ENCODE measurements at places on chromosomes 6 and 20. TPM values are rescaled to one million over a fixed set of nuclear protein-coding genes. Genes with fewer than 3 reads are reported as not detected.

MROH8 gene
- 1.2 TPM for total RNA-seq

C6orf132 gene
- 1.2 TPM for total RNA-seq

NKAIN2 gene
- not detected for total RNA-seq

RTN4IP1 gene
- 5.9 TPM for total RNA-seq

ADGRG6 gene
- 49.9 TPM for total RNA-seq

DBNDD2 gene
- 3.9 TPM for total RNA-seq

CFB gene
- total RNA-seq: 87.1 TPM

Measured in fibroblast of lung (primary cell).